ENCODE measurements at places on chromosomes 5 and 9.

- no peak for DNase-seq
Observed at GRCh38 chr9:103361906-103362305, 366.8 kb downstream of the CYLC2 start.

- DNase-seq, result no peak
Observed at GRCh38 chr5:4780633-4781032, 359.5 kb upstream of the ADAMTS16 start.

GRCh38 chr5:140005145-140005591, 37.9 kb downstream of the NRG2 start:
- DNase-seq, result no peak

DNA sequence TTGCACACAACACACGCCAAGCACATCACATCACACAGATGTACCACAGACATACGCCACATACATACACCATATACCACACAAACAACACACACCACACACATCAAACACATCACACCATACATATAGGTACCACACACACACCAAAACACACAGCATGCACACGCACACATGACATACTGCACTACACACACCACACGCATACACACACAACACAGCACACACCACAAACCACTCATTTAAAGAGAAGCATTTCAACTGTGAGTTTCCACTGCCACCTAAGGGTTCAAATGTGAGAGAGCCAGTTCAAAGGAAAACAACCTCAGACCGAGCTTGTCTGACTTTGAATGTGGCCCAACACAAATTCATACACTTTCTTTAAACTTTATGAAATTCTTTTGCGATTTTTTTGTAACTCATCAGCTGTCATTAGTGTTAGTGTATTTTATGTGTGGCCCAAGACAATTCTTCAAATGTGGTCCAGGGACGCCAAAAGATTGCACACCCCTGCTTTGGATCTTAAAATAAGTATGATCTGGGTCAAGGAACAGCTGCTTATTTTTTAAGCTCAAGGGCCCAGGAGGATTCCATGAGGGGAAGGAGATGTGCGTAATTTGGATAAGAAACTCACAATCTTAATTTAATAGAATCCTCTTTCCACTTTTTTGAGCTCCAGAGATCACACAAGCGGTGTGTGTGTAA, 494.6 kb downstream of the GADD45G start:
- DNase-seq, result no peak

DNA sequence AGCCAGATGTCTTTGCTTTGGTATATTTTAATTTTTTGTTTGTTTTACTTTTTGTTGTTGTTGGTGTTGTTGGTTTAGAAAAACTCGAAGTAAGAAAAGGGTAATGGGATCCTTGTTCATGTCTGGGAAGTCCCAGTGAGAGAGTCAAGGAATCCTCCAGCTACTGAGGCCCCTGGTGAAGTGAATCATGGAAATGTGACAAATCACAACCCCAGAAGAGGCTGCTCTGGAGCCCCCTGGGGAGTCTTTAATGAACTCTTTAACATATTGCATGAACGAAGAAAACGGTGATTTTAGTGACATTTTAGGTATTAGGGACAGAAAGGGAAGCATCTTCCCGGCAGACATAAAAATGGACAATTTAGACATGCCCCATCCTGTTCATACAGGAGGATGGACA, 41.3 kb downstream of the TMEM174 start:
- no peak for DNase-seq

DNA sequence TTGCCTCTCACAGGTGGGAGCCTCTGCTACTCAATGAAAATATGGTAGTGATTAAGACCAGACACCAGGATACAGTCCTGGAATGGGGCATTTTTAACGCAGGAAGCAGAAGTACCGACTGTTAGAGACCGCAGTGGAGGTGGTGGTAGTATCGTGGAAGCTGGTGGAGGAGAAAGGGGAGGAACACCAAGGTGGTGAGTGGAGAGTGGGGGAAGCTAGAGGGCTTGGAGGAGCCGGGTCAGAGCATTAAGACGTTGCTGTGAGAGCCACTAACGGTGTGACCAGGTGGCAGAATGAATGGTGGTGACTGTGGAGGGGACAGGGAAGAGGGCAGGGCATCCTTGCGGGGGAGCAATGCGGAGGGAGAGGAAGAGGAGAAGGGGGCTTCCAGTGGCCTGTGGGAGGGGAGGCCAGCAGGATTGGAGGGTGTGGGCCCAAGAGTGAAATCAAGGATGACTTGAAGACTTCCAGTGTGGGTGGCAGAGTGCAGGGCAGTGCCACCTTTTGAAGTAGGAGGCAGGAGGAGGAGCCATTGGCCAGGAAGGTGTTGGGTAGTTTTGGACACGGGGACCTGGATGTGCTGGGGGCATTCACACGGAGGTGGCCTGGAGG, 1.6 kb upstream of the UBAC1 start:
- no peak for DNase-seq

- DNase-seq, result no peak
Observed at GRCh38 chr5:141486091-141486490, 1.3 kb downstream of the PCDHGC4 start.

GRCh38 chr5:100311806-100312205, 223.4 kb upstream of the FAM174A start:
- no peak for DNase-seq

DNA sequence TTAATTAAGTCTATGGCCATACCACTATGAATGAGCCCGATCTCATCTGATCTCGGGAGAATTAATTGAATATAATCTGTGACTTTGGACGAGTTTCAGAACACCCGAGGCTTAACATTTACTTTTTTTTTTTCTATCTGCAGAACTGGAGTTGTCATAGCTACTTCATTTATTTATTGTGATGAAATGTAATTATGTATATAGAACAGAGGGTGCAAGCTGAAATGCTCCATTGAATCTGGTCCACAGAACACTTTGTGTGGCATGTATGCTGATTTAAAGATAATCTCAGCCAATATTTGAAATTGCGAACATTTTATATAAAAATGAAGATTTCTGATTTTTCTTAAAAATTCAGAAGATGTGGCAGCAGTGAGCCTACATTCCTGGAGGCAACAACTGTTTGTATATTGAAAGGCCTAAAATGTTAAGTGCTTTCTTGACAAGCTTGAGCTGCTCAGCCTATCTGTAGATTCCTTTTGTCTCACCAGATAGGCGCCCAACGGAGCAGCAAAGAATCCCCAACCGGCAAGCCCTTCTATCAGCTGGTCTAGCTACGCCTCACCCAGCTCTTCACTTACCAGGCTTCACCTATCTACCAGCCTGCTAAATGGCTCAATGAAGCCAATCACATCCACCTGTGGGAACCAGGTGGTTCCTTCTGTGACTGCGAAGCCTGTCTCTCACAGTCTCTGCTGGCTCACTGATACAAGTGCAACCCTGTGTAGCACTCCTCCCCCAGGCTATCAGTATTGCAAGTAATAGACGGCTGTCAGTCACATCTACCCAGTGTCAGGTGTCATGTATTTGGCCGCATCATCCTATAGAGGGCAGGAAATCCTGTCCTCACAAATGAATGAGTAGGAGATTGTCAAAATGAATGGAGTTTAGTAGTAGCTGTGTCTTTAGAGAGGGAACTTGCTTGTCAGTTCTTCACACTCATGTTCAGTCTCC, 170.6 kb upstream of the MRPS30 start:
- DNase-seq, result no peak

- DNase-seq, result no peak
Observed at GRCh38 chr5:170147051-170147752, 41.5 kb downstream of the FOXI1 start.

DNA sequence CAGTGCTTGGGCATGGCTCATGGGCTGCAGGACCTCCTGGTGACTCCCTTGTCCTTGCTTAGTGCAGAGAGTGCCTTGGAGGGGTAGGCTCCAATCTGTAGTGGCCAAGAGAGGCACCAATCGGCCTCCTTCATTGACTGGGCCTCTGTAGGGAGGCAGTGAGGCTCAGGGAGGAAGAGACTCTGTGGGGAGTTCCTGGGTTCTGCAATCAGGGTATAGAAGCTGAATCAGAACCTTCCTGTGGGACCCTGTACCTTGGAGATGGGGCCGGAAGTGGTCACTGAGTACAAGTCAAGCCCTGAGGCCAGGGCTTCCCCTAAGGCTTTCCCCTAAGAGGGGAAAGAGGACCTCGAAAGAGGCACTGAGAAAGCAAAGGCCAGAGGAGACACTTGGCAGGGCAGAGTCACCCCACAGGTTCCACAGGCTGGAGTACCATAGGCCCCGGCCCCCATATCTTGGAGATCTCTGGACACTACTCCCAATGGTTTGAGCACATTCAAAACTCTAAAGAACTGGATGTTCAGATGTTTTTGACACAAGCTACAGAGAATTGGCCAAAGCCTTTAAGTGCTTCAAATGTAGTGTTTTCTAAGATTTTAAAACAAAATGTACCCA, 190.5 kb downstream of the HSPA4 start:
- DNase-seq, result no peak

DNA sequence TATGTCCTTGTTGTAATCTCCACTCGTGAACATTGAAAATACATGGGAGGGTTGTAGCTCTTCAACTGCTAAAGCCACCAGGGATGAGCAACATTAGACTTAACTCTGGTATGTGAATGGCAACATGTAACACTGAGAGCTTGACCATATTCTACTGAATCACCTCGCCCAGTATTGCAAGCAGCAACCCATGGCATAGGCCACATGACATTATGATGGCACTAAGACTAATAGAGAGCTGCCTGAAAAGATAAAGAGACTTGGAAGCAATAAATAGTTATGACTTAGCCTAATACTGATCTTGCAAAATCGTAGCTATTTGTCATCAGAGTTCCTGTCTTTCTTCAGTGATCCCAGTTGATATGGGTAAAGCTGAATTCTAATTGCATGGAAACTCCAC, 108.4 kb upstream of the NREP start:
- no peak for DNase-seq

- DNase-seq, result no peak
Observed at GRCh38 chr5:150131461-150131860, 24.2 kb downstream of the PDGFRB start.

DNA sequence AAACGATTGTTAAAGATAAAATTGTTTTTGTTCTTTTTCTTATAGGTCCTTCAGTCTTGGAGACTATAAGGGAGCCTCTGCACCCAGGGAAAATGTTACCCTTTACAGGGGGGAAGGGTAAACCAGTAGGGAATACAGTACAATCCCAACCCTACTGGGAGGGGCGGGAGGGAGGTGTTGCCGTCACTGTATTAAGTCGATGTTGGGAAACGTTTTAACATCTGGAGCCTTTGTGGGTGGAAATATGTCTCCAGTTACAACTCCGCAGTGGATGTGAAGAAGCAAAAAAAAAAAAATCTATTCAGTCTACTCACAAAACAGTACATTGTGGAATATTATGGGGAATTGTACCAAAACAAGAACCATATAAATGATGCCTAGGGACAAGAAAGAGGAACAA, 47.2 kb upstream of the FCHO2 start:
- no peak for DNase-seq

DNA sequence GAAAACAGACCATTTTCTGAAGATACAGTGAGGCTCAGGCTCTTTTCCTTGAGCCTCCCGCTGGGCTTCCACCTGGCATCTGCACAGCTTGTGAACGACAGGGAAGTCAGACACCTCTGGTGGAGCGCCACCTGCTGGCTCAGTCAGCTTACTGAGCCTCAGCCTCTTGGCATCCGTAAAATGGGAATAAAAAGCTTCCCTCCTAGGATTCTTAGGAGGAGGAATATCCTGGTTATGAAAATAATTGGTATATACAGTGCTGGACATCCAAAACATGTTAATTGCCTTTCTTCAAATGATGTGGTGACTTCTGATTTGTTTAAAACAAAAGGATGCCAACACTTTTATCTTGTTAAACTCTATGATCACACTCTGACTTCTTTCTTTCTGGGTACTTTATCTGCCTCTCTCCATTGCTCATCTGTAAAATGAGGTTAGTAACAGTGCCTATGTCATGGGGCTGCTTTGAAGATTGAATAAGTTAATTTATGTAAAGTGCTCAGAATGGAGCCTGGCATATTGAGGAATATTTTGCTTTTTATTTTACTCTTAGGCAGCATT, 67.5 kb downstream of the MAMDC2 start:
- DNase-seq, result peak; percentile 10

DNA sequence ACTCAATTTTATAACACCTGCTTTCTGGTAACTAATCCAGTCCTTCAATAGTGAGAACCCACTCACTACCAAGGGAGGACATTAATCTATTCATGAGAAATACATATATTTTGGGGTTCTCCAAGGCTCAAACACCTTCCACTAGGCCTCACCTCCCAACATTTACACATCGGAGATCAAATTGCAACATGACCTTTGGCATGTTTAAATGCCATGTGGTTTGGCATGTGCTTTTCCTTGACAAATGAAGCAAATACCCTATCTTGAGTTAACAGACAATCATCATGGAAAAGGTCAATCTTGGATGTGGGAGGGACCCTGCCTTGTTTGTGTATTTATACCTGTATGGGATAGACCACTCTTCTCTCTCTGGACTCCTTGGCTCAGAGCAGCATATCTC, 21.9 kb upstream of the SPINK14 start:
- DNase-seq, result no peak

DNA sequence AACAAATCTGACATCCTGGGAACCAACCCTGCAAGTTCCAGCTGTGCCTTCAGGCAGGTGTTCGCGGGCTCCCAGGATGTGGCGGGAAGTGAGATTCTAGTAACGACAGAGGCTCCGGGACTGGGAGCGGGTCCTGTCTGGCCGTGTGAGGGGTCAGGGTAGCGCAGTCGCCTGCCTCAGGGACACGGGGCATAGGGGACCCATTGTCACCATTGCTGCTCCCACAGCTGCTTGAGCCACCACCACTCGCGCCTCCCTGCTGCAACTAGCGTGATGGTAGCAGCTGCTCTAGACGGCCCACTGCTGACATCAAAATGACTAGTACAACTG, 468.5 kb downstream of the CDH9 start:
- DNase-seq, result no peak

DNA sequence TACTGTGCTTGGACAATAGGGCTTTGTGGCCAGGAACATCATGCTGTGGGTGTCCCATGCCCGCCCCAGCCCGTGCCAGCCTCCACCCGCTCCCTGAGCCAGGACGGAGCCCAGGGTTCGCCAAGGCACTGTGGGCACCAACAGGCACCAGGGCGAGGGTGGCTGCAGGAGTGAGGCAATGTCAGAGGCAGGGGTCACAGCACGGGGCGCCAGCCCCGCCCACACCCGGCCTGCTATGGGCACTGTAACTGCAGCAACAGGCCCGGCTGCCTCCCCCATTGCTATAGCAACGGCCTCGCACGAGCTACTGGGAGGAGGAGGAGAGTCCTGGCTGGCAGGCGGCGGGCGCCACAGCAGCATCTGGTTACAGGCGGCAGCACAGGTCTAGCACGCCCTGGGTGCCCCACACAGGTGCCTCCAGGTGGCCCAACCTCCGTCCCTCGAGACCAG, 2.5 kb downstream of the ABCA2 start:
- no peak for DNase-seq

- DNase-seq, result no peak
Observed at GRCh38 chr5:88824892-88825583, 57.9 kb downstream of the MEF2C start.

Data from stimulated activated CD8-positive, alpha-beta memory T cell treated with anti-CD3 and anti-CD28 coated beads, Interleukin-4, amount 100 ng/mL, for 1 hour (primary cell).